ENCODE measurements at places on chromosomes 12 and 14. TPM values are rescaled to one million over a fixed set of nuclear protein-coding genes. Genes with fewer than 3 reads are reported as not detected.

GRCh38 chr14:26261368-26262122 lies 336.3 kb downstream of the NOVA1 start:
- DNase-seq, result no peak

The BICDL1 gene
- 67.1 TPM for total RNA-seq

DNA sequence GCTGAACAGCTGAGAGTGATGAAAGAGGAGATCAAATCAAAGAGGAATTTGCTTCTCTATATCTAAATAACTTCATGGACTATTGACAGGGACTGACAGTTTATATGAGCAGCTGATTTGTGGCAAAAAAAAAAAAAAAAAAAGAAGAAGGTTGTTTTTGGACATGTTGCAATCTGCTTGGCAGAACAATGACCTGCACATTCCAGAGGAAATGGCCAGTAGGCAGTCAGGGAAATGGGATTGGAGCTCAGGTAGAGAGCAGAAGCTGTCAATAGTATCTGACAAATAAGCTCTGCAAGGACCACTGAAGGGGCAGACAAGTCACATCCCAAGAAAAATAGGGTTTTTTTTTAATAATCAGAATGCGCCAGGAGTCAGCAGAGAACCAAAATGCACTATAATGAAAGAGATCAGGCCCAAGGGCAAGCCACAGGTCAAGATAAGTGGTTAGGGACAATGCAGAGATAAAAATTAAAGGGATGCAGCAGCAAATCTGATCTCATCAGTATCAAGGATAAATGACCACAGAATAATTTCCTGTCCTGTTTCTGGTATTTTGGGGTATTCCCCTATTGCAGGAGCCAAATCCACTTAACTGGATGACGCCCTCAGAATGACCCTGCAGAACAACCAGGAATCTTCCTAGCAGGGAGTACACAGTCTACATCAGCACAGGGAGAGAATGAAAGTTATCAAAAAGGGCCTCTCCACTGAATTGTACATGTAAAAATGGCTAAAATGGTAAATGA lies 22.6 kb upstream of the DUSP16 start:
- no peak for DNase-seq

The OAS3 gene
- total RNA-seq, result 208 TPM

The NELL2 gene
- 3.5 TPM for total RNA-seq

The LTBP2 gene
- total RNA-seq, result 10.5 TPM

GRCh38 chr14:105381446-105382342 lies 16.6 kb upstream of the TEX22 start:
- no peak for DNase-seq

DNA sequence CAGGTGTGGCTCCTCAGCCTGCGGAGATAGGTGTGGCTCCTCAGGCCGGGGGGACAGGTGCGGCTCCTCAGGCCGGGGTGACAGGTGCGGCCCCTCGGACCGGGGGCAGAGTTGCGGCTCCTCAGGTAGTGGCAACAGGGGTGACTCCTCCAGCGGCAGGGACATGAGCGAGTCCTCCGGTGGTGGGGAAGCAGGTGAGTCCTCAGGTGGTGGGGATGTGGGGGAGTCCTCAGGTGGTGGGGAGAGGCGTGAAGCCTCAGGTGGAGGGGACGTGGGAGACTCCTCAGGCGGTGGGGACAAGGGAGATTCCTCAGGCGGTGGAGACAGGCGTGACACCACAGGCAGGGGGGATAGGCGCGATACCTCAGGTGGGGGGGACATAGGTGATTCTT lies 9.2 kb downstream of the KMT2D start:
- DNase-seq, result no peak

GRCh38 chr12:108099073-108099472 lies 30.0 kb upstream of the WSCD2 start:
- peak; percentile 50 for DNase-seq

DNA sequence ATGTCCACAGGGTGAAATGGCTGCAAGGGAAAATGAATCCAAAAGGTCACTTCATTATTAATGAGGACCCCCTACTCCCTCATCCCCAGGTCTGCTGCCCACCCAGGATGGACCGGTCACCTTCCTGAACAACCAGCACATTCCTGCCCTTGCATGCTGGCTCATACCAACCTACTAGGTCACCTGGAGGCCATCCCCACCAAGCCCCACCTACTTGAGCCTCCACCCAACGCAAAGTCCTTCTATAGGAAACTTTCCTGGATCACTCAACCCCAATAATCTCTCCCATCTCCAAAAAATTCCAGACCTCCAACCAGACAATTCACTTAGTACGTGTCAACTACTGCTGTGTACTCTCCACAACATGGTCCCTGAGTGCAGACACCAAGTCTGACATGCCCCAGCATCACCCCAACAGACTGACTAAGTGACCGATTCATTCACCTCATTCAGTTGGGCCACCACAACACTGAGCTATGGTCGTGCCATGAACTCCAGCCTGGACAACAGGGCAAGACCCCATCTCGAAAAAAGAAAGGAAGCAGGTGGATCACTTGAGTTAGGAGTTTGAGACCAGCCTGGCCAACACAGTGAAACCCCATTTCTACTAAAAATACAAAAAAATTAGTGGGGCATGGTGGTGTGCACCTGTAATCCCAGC lies 18.1 kb downstream of the CLMN start:
- no peak for DNase-seq

The LRRK2 gene
- total RNA-seq, result 3.2 TPM
